8988T (cell line): ENCODE measurements at places on chromosomes 12 and 14.

- DNase-seq: no peak
These were observed 57.1 kb upstream of the SLCO1B1 start for GRCh38 chr12:21073822-21074460.

DNA sequence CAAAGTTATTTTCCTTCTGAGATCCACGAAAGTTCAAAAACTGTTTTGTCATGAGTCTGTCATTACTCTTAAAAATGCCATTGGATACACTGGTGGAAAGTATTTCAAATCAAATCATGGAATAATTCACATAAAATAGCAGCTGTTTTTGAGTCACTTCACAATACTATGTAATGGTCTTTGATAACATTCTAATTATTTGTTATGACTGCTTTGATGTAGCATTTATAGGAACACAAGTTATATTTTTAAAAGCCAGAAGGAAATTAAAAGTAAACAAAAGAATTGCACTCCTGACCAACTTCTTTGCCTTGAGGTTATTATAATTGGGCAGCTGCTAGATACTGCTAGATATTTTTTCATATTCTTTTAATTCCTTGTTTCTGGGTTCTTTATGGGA lies 473.2 kb downstream of the CCER1 start:
- DNase-seq: no peak

GRCh38 chr12:120039711-120040110 lies 50.7 kb downstream of the BICDL1 start:
- DNase-seq: no peak

GRCh38 chr14:34379816-34380470 lies 82.1 kb downstream of the SPTSSA start:
- no peak for DNase-seq

- DNase-seq: no peak
These were observed 236.8 kb upstream of the AVPR1A start for GRCh38 chr12:63387771-63388170.

DNA sequence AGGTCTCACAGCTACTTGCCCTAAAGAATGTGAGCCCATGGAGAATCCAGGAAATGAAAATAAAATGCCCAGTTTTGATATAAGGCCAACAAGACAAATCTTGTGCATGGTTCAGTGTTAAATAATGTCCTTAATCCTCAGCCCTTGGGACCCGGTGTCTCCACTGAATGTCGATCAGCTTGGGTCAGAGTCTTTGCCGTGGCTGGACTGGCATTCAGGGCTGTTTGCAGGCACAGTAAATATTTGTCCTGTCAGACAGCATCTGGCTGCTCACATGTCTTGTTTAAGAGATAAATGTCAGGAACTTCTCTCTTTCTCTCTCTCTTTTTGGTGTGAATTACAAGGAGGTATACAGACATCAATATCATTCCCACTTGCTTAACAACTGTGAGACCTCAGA lies 452.5 kb downstream of the FUT8 start:
- DNase-seq: no peak

DNA sequence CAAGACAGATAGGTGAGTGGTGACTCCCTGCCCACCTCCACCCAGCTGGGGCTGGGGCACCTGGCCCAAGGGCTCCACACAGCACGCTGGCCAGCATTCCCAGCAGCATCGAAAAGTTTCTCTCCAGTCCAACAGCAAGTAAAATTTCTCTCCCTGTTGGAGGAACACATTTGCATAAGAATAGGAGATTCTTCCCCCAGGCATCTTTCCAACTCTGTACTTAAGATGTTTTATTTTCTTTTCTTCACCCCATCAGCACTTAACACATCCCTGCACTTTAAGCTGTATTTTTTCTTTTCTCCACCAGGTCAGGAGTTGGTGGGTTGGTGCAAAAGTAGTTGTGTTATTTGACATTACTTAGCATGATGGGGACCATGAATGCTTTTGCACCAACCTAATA lies 47.2 kb downstream of the OR9K2 start:
- no peak for DNase-seq

DNA sequence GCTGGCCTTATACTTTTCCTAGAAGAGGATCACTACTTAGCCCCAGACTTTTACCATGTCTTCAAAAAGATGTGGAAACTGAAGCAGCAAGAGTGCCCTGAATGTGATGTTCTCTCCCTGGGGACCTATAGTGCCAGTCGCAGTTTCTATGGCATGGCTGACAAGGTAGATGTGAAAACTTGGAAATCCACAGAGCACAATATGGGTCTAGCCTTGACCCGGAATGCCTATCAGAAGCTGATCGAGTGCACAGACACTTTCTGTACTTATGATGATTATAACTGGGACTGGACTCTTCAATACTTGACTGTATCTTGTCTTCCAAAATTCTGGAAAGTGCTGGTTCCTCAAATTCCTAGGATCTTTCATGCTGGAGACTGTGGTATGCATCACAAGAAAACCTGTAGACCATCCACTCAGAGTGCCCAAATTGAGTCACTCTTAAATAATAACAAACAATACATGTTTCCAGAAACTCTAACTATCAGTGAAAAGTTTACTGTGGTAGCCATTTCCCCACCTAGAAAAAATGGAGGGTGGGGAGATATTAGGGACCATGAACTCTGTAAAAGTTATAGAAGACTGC lies 1.5 kb downstream of the MGAT2 start:
- no peak for DNase-seq

GRCh38 chr14:55028476-55028875 lies 1.4 kb downstream of the SOCS4 start:
- DNase-seq: no peak

- DNase-seq: no peak
These were observed 111.1 kb downstream of the DIP2B start for GRCh38 chr12:50615907-50616296.

- DNase-seq: peak; percentile 66
These were observed 3.2 kb upstream of the SYNE3 start for GRCh38 chr14:95519699-95520098.

GRCh38 chr14:65413739-65414045 lies 1.2 kb downstream of the FUT8 start:
- DNase-seq: no peak

GRCh38 chr12:32756476-32757066 lies 874 bp upstream of the YARS2 start:
- DNase-seq: no peak

- no peak for DNase-seq
These were observed 373.4 kb downstream of the TMEM121 start for GRCh38 chr14:105899657-105900397.

GRCh38 chr12:19893514-19893913 lies 454.2 kb downstream of the AEBP2 start:
- DNase-seq: peak; percentile 9

DNA sequence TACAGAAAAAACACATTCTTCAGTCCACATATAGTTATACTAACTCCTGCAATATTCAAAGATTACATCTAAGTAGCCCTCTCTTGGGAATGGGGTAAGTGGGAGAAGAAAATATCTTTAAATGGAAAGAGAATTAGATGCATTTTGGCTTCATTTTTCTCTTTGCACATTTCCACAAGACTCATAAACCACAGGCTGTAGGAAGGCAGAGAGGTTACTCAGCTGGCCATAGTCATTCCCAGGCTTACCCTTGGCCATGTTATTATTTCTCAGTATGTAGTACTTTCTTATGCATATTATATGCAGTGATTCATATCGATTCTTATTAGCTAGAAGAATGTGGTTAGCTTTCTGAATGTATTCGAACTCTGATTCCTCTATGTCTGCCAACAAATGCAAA lies 92.2 kb downstream of the PTPRR start:
- no peak for DNase-seq

DNA sequence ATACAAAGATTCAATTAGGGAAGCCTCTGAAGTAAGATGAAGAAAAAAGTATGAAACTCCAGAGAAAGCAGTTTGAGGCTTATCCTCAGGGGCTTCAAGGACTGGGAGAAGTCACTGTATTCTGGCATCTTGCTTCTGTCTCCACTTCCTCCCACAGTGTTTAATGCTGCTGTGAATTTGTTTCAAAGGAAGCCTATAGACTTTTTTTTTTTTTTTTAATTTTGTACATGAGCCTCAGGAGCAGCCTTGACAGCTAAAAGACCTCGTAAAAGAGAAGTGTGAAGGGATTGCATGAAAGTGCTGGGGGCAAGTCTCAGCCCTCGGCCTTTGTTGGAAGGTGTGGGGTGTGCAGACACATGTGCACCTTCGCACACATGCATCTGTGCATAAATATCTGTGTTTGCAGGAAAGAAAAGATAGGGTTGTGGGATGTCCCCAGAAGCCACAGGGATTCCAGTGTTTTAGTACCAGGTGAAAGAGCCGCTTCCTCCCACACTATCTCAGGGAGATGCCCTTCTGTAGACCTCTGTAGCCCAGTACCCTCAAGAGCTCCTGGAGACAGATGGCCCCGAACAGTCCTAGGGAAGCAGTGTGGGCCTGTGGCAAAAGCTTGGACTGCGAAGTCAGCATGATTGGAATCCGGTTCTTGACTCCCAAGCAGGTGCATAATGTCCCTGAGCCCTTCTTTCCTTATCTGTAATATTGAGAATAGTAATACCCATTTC lies 193.5 kb upstream of the BCL2L14 start:
- no peak for DNase-seq

GRCh38 chr14:100762901-100763300 lies 36.2 kb downstream of the DLK1 start:
- DNase-seq: no peak

DNA sequence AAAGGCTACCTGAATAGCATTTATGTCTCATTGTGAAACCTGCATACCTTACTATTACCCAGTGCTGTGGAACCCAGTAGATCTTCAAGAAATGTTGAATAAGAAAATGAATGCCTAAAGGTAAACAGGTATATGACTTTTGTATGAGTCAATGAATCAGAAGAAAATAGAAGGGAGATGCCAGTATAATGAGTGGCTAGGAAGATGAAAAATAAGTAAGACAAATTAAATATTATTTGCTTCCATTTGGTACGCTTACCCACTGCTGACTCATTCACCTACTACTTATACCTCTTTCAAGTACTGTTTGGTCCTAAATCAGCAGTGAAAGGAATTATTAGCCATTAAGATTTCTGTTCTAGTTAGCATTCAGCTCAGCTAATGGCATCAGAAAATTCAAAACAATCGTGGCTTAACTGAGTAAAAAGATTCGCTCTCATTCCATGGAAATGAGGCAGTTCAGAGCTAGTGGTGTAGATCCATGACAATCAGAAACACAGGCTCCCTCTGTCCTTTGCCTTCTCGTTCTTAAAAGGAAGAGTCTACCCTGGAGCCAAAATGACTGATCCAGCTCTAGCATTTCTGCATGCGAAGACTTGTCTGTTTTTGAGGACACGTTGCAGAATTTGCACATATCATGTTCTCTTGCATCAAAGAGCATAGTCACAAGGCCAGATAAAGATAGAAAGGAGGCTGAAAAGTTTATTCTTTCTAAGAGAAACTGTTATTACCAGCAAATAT lies 705.8 kb upstream of the USP15 start:
- DNase-seq: no peak

DNA sequence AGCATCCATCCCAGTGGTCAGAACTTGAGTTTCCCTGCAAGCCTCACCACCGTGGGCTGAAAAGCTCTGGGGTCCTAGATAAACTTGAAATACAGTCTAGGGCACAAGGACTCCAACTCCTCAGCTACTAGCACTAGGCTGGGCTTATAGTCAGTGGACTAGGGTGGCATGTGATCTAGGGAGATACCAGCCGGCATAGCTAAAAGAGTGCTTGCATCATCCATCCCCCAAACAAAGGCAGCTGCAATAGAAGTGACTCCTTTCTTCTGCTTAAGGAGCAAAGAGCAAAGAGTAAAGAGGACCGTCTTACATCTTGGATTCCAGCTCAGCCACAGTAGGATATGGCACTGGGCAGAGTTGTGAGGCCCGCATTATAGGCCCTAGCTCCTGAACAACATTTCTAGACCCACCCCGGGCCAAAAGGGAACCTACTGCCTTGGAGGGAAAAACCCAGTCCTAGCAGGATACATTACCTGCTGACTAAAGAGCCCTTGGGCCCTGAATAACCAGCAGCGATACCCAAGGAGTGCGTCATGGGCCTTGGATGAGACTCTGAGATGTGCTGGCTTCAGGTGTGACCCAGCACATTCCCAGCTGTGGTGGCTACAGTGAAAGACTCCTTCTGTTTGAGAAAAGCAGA lies 17.9 kb upstream of the SOS2 start:
- DNase-seq: no peak

- DNase-seq: no peak
These were observed 28.9 kb upstream of the PPM1A start for GRCh38 chr14:60220084-60220483.

DNA sequence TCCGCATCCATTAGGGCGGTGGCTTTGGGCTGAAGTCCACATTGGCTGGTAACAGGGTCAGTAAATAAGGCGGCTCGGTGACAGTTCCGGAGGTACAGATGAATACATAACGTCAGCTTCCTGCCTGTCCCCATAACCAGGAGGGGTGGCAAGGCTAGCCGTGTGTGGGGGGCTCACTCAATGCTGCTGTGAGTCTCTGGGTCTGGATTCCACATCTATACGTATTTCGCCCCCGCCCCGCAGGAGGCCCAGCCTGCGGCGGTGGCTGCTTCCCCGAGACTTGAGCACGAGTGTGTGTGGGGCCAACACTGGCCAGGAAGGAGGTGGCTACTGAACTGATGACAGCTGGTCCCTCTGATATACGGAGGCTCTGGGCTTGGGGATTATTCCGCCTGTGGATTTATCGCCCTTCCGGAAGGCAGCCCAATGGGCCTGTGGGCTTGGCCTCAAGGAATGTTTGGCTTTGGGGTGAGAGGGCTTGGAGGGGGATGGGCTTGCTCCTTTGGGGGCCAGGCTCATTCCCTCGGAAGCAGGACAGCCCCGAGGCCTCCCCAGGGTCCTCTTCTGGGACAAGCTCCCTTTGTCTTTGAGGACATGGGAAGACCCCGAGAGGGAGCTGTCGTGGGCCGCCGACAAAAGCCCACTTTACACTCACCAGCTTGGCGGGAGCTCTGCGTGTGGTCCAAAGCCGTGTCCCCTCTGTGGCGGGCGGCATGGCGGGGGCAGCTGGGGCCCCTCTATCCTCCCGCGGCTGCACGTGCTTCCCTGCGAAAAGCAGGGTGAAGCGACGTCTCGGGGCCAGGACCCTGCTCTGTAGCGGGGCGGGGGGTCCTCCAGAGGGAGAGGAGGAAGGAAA lies 82.1 kb downstream of the KIF26A start:
- no peak for DNase-seq

DNA sequence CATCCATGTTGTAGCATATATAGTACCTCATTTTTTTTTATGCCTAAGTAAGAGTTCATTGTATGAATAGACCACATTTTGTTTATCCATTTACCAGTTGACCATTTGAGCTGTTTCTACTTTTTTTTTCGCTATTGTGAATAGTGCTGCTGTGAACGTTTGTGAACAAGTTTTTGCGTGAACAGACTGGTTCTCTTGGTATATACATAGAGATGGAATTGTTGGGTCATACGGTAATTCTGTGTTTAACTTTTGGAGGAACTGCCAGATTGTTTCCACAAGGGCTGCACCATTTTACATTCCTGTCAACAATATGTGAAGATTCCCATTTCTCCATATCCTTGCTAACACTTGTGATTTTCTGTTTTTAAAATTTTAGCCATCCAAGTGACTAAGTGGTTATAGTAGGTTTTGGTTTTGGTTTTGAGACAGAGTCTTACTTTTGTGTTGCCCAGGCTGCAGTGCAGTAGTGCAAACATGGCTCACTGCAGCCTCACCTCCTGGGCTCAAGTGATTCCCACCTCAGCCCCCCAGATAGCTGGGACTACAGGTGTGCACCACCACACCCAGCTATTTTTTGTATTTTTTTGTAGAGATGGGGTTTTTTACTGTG lies 68.3 kb upstream of the AMN start:
- DNase-seq: no peak

- DNase-seq: no peak
These were observed 18.5 kb upstream of the PCNX1 start for GRCh38 chr14:70888681-70889175.

GRCh38 chr14:30620178-30620577 lies 1.9 kb upstream of the SCFD1 start:
- DNase-seq: no peak
